Testis (tissue), 5 donors: ENCODE measurements at places on chromosomes 6 and 20. TPM values are rescaled to one million over a fixed set of nuclear protein-coding genes. Genes with fewer than 3 reads are reported as not detected.

Gene CHRNA4
- total RNA-seq, result 7.4 TPM

Gene RBBP9
- total RNA-seq, result 13.6 TPM

Gene TMEM217
- total RNA-seq, result 13.3 TPM

DNA sequence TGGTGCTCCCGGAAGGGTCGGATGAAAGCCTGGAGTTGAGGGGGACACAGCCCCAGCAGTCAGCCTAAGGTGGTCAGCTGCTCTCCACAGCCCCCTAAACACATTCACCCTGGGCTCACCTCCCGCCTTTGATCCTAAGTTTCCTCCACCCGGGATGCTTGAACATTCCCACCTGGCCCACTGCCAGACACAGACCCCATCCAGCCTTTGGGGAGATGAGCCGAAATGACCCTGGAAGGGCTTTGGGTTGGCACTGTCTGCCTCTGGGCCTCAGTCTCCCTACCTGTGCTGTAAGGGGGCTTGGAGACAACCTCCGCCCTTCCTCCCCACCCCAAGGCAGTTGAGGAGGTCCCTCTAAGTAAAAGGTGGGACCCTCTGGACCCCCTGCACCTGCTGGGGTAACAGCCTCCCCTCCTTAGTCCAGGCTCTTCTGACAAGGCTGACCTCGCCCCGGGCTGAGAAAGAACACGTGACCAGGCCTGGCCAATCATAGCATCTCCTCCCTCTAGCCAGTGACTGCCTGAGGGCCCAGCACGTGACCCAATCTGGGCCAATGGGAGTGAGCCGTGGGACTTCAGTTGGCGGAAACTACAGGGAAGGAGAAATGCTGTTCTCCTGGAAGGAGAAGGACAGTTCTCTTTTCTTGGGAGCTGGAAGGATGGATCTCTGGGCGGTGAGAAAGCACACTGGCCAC lies 16.9 kb upstream of the UBE2V1 start:
- no peak overlapping the region for H3K27ac ChIP-seq
- peak overlapping the region; percentile 27 for H3K4me3 ChIP-seq
- no peaks in the 10 kb centered on the region for H3K27me3 ChIP-seq
- H3K36me3 ChIP-seq, result no peaks in the 10 kb centered on the region
- H3K4me1 ChIP-seq, result peaks cover 20% of the 10 kb centered on the region
- DNase-seq, result peak; percentile 86

DNA sequence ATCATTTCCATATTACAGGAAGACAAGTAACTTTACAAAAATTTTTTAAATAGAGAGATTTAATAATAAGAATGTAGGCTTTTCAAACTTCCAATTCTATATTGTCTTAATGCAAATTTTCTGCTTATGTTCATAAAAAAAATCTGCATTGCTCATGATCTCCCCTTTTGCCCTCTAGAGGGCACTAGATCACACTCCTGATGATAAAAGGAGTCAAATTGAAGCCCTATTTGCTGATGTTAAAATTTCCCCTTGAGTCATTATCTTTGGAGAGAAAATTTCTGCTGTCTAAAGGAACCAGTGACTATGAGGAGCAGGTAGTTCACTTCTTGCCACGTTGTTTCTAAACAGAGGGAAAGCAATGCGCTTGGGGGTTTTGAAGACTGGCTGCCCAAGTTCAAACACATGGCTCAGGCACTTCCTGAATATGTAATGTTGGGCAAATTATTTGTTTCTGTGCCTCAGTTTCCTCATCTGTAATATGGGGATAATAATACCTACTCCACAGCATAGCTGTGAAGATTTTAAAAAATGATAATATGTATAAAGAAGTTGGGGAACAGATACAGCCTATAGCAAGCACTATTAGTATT lies 874.2 kb downstream of the TFAP2A start:
- H3K27ac ChIP-seq, result no peak overlapping the region
- no peaks in the 10 kb centered on the region for H3K36me3 ChIP-seq
- DNase-seq, result no peak
- no peaks in the 10 kb centered on the region for H3K4me1 ChIP-seq
- no peak overlapping the region for H3K4me3 ChIP-seq

- no peak overlapping the region for H3K4me3 ChIP-seq
Measured at GRCh38 chr6:13378669-13379590, 50.6 kb upstream of the TBC1D7 start.

DNA sequence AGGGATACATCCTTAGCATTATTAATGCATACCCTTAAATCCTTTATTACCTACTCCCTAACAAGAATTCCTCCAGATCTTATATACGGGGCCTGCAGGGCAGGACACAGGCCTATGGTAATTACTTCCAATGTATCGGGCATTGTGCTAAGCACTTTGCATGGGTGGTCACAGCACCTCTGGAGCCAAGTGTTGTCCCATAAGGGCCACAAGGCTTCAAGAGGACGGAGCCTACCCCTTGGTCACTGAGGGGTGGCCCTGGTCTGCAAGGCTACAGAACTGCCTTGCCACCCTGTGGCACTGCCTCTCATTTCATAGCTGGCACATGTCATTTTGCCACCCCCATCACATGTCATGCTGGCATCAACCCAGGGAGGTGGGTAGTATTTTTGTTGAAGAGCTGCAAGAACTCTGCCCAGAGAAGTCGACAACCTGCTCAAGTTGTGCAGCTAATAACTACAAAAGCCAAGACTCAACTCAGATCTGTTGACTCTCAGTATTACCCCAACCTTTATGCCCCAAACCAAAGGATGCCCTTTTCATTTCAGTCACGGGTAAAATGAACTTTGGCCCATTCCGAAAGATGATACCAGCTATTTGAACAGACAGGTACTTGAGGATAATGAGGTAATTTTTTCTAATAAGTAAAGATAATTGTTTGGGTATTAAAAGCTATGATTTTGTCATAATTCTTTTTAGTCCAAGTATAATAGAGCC lies 144.1 kb upstream of the AKAP12 start:
- no peak overlapping the region for H3K4me3 ChIP-seq
- DNase-seq, result no peak
- no peaks in the 10 kb centered on the region for H3K4me1 ChIP-seq
- H3K27me3 ChIP-seq, result no peaks in the 10 kb centered on the region

DNA sequence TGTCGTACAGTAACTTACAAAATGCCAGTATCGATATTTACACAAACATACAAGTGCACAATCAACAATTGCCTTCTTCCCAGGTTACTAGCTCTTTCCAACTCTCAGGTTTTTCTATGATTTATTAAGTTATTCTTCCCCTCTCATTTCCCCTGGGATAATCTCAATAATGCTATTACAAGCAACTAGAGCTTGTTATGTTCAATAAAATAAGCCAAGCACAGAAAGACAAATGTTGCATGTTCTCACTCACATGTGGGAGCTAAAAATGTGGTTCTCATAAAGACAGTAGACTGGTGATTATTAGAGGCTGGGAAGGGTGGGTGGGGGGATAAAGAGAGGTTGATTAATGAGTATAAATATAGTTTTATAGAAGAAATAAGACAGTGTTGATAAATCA lies 577.1 kb downstream of the HACE1 start:
- H3K4me1 ChIP-seq, result no peaks in the 10 kb centered on the region
- DNase-seq, result no peak
- H3K4me3 ChIP-seq, result no peak overlapping the region
- H3K27me3 ChIP-seq, result no peaks in the 10 kb centered on the region

DNA sequence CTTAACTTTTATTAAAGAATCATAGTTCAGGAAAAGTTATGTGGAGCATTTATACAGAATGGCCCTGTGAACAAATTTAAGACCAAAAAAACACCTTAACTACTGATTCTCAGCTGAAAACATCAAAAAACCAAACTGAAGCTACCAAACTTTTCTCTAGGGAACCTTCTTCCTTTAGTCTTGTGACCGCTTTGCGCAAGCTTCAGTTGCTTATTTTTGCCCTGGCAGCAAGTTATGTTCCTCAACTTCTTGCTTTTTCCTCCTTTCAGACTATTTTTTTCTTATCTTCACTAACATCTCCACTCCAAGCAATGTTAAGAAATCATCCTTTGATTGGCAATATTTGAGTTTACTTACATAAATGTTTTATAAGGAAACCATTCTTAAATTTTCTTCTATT lies 100.1 kb downstream of the MYB start:
- no peak overlapping the region for H3K27ac ChIP-seq
- peak; percentile 19 for DNase-seq
- no peaks in the 10 kb centered on the region for H3K36me3 ChIP-seq

DNA sequence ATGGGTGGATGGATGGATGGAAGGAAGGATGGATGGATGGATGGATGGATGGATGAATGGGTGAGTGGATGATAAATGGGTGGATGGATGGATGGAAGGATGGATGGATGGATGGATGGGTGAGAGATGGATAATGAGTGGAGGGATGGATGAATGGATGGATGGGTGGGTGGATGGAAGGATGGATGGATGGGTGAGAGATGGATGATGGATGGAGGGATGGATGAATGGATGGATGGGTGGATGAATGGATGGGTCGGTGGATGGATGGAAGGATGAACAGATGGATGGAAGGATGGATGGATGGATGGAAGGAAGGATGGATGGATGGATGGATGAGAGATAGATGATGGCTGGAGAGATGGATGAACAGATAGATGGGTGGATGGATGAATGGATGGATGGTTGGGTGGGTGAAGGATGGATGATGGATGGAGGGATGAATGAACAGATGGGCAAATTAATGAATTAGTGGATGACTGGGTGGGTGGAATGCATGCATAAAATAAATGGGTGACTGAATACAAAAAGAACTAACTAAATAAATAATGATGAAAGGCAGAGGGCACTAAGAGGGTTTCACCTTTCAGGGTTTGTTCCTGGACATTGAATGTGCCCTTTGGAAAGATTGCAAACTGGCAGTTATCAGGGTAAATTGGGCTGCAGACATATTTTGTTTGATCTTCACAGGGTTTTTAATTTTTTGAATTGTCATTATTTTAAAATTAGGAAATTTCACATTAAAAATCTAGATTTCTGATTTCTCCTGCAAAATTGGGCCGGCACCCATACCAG lies 50.9 kb upstream of the PTPN1 start:
- no peaks in the 10 kb centered on the region for H3K27me3 ChIP-seq
- no peak for DNase-seq
- no peaks in the 10 kb centered on the region for H3K36me3 ChIP-seq
- no peak overlapping the region for H3K4me3 ChIP-seq
- peaks cover 20% of the 10 kb centered on the region for H3K4me1 ChIP-seq
- no peak overlapping the region for H3K27ac ChIP-seq

- H3K4me3 ChIP-seq, result no peak overlapping the region
- no peaks in the 10 kb centered on the region for H3K36me3 ChIP-seq
- DNase-seq, result no peak
- H3K27ac ChIP-seq, result no peak overlapping the region
- no peaks in the 10 kb centered on the region for H3K4me1 ChIP-seq
Measured at GRCh38 chr6:37635319-37635718, 62.4 kb downstream of the MDGA1 start.

GRCh38 chr20:50704971-50705370 lies 13.6 kb upstream of the RIPOR3 start:
- no peaks in the 10 kb centered on the region for H3K27me3 ChIP-seq
- no peak overlapping the region for H3K4me3 ChIP-seq
- DNase-seq, result no peak
- H3K27ac ChIP-seq, result no peak overlapping the region

GRCh38 chr6:111713236-111713635 lies 107.6 kb upstream of the TRAF3IP2 start:
- no peak overlapping the region for H3K27ac ChIP-seq
- H3K36me3 ChIP-seq, result no peaks in the 10 kb centered on the region
- H3K4me1 ChIP-seq, result peaks cover 12% of the 10 kb centered on the region
- no peaks in the 10 kb centered on the region for H3K27me3 ChIP-seq
- no peak overlapping the region for H3K4me3 ChIP-seq

DNA sequence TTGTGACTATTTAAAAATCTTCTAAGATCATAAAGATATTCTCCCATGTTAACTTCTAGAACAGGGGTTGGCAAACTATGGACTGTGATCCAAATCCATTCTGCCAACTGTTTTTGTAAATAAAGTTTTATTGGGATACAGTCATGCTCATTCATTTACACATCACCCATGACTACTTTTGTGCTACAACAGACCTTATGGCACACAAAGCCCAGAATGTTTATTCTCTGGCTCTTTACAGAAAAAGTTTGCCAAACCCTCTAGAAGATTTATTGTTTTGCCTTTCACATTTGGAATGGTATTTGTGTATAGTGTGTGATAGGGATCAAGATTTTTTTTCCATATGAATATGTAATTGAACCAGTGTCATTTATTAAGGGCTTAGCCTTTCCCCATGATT lies 341.7 kb downstream of the CD83 start:
- no peaks in the 10 kb centered on the region for H3K36me3 ChIP-seq
- H3K27ac ChIP-seq, result no peak overlapping the region
- no peak overlapping the region for H3K4me3 ChIP-seq
- H3K27me3 ChIP-seq, result no peaks in the 10 kb centered on the region

DNA sequence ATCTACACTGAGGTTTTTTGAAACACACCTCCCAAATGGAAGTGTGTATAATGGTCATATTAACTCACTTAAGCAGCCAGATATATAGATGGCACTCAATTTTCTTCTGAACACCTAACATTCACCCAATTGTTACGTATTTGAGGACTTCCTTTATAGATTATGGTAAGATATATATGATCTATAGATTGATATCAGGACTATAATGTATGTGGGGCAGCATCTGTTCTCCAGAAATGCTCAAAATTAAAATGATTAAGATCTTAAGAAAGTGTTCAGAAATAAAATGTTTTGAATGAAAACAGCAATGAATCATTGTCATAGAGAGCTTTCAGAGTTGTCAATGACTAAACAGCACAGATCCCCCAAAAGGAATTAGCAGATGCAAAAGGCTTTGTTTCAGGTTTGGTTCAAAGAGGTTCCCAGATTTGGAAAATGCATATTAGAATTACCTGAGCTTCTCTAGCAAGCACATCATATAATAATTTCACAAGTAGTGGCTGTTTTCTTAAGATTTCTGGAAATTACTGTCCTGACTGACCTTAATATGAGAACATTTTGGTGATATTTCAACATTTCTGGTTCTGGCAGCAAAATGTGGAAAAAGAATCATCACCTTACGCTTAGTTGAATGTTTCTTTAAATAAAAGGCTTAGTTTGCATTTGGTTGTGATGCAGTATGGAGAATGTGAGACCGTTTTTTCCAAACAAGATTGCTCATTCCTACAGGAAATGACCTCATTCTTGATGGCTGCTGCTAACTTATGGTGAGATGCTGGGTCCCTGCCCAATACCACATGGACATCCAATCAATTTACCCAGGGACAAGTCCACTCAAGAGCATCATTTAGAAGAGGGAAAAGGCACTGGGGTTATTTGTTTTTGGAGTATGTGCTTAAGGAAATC lies 31.5 kb downstream of the TRAF3IP2 start:
- no peaks in the 10 kb centered on the region for H3K4me1 ChIP-seq
- no peak overlapping the region for H3K4me3 ChIP-seq
- peak overlapping the region; percentile 58 for H3K27ac ChIP-seq
- H3K27me3 ChIP-seq, result no peaks in the 10 kb centered on the region

DNA sequence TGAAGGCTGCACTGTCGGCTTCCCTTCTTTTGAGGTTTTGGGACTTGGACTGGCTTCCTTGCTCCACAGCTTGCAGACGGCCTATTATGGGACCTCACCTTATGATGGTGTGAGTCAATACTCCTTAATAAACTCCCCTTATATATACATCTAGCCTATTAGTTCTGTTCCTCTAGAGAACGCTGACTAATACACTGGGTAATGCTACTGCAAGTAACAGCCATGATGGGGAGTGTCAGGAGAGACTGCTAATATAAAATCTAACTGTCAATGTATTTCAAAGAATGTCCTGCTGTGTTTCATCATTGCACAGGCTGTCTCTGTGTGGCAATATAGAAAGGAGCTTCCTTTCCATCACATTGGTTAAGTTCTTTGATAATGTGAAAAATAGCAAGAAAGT lies 57.7 kb upstream of the UST start:
- H3K27ac ChIP-seq, result no peak overlapping the region
- H3K36me3 ChIP-seq, result no peaks in the 10 kb centered on the region
- H3K27me3 ChIP-seq, result no peaks in the 10 kb centered on the region
- DNase-seq, result no peak
- no peak overlapping the region for H3K4me3 ChIP-seq
